CD4-positive, alpha-beta T cell treated with Interleukin-1 beta for 1 hour (primary cell): ENCODE measurements at places on chromosomes 12 and 14.

DNA sequence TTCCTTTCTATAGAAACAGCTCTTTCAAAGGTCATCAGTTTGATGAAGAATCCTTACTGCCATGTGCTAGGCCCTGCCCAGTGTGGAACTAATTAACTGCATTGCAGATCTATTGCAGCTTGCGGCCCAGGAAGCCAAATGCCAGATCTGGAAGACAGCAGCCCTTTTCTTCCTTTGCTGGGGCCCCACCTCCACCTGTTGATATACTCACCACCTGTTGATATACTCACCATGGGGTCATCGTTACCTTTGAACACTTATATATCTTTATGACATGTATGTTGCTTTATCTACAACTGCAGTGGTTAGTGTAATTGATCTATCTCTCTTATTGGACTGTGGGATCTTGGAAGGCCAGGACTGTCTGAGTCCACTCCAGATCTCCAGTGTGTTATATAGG, 292.5 kb downstream of the ATP23 start:
- DNase-seq, result no peak

GRCh38 chr14:79134361-79134760, 964.2 kb downstream of the NRXN3 start:
- DNase-seq, result no peak

DNA sequence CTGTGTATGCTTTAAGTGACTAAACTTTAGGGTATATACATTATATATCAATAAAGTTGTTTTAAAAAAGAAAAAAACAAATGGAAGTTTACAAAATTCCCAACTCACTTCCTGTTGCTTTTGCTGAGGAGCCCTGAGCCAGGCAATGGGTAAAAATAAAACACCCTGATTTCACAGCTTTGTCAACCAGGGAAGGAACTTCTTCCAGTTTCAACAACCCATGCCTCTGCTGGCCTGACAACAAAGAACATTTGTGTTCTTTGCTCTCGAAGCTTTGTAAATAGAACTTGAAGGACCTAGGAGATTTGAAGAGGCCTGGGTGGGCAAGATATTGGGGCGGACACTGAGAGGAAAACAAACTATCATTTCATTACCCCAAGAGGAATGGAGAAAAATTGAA, 141.2 kb upstream of the NOS1 start:
- no peak for DNase-seq

DNA sequence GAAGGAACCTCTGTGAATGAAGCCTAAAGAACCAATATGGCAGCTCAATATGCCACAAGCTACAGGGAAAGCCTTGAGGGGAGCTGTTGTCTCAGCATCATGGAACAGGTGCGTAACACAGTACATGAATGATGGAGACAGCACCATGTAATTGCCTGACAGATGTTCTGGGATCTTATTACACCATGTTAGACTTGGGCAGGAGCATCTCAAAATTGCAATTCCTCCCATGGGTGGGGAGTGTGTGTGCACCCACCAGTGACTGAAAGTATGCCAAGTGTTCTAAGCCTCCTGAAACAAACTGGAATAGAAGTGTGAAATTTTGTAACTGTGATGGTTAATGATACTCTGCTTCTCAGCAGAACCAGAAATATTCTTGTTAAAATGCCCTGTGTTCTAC, 151.0 kb upstream of the SRRM4 start:
- no peak for DNase-seq

GRCh38 chr12:43428088-43428600, 123.9 kb downstream of the ADAMTS20 start:
- DNase-seq, result no peak

DNA sequence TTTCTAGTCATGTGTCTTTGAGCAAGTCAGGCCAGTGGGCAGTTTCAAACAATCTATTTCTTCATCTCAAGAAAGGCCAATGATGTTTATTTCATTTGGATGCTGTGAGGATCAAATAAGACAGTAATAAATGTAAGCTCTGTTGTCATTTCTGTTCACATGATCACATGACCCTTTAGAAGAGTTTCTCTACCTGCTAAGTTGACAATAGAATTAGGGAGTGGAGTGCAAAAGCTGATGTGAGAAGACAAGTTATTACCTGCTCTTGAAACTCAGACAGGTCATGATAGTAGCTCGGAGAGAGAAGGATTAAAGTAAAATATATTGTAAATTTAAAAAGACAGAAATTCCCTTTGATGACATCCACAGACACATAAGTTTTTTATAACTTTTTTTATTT, 37.3 kb upstream of the DCN start:
- DNase-seq, result no peak

- DNase-seq, result no peak
Measured at GRCh38 chr12:119169150-119169549, 9.6 kb upstream of the HSPB8 start.

- no peak for DNase-seq
Measured at GRCh38 chr12:115204957-115205754, 521.2 kb upstream of the TBX3 start.

- DNase-seq, result peak; percentile 5
Measured at GRCh38 chr12:6277982-6278438, 32.5 kb upstream of the PLEKHG6 start.

DNA sequence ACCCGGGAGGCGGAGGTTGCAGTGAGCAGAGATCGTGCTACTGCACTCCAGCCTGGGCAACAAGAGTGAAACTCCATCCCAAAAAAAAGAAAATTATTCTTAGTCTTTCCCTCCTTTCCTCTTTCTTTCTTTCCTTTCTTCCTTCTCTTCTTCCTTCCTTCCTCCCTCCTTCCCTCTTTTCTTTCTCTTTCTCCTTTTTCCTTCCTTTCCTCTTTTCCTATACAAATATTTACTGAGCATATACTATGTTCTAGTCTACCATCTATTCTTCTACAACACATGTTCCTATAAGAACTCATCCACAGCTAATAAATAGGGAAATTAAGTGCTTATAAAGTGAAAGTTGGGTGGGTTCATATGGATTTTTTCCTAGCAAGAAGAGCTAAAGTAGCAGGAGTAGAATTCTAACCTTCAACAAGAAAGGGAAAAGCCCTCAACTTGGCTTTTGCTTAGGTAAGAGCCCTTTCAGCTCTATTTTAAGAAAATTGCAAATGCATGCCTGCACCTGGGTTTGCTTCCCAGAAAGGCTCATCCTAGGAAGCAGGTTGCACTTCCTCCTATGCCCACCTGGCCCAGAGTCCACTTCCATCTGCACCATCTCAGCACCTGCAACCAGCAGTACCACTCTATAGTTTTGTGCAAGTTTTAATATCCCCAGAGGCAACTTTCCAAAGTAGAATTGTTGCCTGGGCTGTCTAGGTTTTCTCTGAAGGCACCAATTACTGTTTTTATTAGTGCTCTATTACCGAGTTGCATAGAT, 122.0 kb upstream of the CCND2 start:
- DNase-seq, result no peak

DNA sequence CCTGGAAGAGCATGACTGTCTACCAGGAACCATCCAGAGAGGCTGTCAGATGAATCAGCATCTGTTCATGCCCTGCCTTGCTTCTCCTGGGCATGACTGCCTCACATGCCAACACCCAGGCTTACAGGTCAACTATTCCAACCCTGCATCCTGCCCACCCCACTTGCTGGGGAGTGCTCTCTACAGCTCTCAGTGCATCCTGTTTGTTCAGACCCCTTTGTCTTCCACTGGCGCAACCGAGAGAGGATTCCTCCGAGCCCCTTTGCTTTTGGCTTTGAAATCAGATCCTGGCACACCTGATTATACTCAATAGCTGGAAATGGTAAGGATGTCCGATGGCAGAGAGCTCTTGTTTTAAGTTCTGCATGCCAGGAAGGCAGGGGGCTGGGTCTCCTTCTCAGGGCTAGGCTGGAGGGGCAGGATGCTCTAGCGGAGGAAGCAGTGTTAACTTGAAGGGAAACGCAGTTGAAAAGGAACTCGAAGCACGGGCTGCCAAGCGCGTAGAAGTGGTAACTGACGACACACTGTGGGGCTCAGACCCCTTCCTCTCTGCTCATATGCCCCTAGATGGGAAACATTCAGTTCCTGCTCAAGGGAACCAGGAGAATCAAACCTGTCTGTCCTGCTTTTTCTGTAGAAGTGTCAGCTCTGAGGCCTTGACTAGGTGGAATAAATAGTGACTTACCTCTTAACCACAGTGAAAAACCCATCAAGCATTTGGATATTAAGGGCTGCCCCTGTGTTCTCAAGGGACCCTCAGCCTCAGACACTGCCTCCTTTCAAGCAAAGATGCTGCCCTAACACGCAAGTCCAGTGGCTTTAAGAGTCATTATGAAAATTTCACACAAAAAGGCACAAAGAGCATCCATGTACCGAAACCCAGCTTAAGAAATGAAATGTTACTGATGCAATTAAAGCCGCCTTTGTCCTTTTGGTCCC, 297.5 kb downstream of the ZFP36L1 start:
- DNase-seq, result peak; percentile 26

GRCh38 chr12:105348561-105348960, 18.1 kb downstream of the C12orf75 start:
- DNase-seq, result no peak

- DNase-seq, result no peak
Measured at GRCh38 chr12:116492703-116493324, 66.4 kb upstream of the MAP1LC3B2 start.

DNA sequence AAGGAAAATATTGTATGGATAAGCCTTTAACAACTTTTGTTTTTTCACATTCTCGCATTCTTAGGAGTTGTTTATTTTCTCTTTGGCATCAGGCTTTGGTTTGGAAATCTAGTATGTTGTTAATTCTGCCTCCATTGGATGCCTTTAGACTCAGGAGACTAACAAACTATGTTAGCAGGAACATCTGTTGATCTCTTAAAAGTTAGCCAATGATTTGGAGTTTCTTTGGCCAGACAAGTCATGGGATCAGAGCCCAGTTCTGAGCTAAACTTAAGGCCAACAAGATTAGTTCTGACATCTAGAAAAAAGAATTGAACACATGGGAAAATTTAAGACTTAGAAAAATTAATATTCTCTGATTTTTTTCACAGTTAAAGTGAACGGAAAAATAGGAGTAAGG, 35.3 kb upstream of the STRAP start:
- DNase-seq, result no peak

DNA sequence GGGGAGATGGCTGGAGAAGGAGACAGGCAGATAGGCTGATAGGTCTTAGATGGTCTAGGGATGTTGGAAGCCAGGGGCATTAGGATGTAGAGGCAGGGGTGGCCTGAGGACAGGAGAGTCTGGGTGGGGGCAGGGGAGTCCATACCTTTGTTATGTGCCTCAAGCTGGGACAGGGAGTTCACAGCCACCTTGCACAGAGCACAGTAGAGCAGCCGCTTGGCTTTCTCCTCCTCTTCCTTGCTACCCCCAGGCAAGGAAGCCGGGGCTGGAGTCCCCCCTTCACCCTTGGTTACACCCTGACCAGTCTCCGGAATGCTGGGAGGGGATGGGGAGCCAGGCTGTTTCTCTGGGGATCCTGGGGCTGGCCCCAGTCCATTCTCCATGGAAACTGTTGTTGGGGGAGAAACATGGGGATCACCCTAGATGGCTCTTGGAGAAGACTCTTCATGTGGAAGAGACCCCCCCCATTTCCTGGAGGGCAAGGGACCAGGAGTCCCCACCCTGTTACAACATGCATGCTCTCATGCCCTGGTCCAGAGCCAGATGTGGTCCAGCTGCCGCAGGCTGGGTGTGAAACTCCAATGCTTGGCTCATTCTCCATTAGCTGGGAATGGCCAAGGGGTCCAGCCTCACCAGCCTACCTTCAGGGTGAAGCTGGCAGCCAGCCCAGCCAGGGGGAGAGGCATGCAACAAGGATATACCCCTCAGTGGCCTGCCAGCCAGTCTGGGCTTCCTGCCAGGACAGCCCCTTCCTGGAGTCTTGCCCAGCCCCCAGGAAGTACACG, 7.2 kb upstream of the GPR84 start:
- DNase-seq, result no peak

- no peak for DNase-seq
Measured at GRCh38 chr12:56288705-56289387, 11.3 kb downstream of the CS start.

- DNase-seq, result no peak
Measured at GRCh38 chr12:57614178-57614947, 3.1 kb downstream of the ARHGEF25 start.

DNA sequence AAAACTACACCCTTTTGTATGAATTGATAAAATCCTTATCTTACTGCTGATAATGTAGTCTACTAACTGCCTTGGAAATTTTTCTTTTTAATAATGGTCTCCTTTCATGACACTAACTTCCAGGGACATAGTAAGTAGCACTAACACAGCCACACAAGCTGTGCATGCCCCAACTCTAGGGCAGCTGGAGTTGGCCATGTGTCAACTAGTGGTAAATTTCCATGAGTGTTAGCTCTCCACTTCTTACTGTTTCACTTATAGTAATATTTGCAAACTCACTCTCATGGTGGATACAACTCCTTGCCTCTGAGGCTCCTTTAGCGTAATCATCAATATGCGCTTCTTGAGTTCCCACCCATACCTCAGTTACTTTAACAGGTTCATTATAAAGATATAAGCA, 38.0 kb downstream of the LGR5 start:
- no peak for DNase-seq

- no peak for DNase-seq
Measured at GRCh38 chr14:103028161-103028767, 29.1 kb downstream of the CDC42BPB start.

GRCh38 chr14:71238835-71239234, 331.6 kb downstream of the PCNX1 start:
- DNase-seq, result no peak

GRCh38 chr14:24246765-24247212, 4.4 kb upstream of the TINF2 start:
- DNase-seq, result no peak

DNA sequence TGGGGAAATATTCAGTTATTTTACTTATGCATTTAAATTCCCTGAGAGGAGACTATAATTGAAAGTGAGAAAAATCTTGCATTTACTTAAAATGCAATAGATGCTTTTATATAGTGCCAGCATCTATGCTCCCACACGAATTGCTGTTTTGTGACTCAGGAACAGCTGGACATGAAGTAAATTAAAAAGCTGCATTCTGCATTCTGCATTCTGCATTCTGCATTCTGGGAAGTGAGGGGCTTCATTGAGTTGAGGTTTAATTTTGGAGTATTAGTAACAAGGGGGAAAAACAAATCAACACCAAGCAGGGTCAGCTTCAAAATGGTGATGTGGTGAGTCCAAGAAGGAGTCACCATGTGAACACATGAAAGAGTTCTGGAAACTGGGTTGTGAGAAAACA, 101.2 kb downstream of the C12orf50 start:
- no peak for DNase-seq

DNA sequence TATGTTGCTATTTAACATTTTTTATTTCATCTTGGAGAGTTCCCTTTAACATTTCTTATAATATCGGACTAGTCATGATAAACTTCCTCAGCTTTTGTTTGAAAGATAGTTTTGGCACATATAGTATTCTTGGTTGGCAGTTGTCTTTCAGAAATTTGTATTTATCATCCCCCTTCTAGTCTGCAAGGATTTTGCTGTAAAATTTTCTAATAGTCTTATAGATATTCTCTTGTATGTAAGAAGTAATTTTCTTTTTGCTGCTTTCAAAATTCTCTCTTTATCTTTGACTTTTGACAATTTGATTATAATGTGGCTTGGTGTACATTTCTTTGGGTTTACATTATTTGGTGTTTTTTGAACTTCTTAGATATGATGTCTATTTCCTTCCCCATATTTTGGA, 116.0 kb upstream of the AVPR1A start:
- DNase-seq, result no peak

- no peak for DNase-seq
Measured at GRCh38 chr12:89951694-89952060, 243.0 kb upstream of the ATP2B1 start.

- no peak for DNase-seq
Measured at GRCh38 chr14:61218767-61219166, 62.4 kb downstream of the TMEM30B start.

GRCh38 chr14:40119321-40119720, 687.1 kb upstream of the FBXO33 start:
- no peak for DNase-seq

GRCh38 chr12:132014092-132014914, 64.6 kb downstream of the EP400 start:
- no peak for DNase-seq
